ENCODE measurements at places on chromosomes 16 and 17.

DNA sequence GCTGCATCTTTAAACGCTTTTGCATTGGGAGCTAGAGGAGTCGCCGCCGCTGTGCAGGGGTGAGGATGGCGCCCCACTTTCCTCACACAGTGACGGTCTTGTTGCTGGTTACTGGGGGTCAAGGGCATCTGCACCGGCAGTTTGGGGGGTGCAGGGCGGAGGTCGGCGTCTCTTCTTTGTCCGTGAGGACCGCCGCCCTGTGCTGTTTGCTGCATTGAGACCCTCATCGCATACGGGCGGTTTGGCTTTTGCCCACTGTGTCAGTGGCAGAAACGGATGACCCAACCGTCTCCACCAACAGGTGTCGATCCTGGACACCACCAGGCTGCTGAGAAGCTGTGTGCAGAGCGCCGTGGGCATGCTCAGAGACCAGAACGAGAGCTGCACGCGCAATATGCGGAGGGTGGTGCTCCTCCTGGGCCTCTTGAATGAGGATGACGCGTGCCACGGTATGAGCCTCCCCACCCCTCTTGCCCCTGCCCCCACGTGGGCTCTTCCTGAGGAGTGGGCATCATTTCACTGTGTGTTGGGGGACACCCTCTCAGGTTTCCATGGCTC, 61.2 kb upstream of the ENDOV start:
- no peak for DNase-seq

- DNase-seq = no peak
These were observed 516 bp downstream of the SLC16A6 start for GRCh38 chr17:68290268-68290954.

DNA sequence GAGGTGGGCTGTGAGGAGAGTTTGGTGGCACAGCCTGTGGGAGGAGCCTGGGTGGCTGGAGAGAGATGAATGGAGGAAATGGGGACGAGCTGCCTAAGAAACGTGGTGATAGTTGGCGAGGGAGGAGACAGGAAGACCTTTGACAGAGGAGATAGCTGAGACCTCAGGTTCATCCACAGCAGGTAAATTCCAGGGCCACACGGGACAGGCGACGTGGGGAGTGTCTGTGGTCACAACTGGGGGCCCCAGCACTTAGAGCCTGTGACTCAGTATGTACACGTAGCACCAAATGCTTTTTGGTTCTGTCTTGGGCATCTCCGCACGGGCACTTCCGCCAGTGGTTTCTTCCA, 7.7 kb downstream of the MINK1 start:
- no peak for DNase-seq

DNA sequence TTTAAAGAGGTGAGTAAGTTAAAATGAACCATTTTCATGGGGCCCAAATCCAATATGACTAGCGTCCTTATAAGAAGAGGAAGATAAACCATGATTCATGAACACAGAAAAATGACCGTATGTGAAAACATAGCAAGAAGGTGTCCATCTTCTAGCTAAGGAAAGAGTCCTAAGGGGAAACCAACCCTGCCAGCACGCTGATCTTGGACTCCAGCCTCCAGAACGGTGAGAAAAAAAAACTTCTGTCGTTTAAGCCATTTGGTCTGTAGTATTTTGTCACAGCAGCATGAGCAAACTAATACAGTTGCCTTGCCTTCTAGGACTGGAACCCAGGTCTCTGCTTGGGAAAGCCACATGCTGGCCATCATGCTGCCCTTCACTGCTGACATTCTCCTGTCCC, 4.2 kb upstream of the TMEM132E start:
- no peak for DNase-seq

DNA sequence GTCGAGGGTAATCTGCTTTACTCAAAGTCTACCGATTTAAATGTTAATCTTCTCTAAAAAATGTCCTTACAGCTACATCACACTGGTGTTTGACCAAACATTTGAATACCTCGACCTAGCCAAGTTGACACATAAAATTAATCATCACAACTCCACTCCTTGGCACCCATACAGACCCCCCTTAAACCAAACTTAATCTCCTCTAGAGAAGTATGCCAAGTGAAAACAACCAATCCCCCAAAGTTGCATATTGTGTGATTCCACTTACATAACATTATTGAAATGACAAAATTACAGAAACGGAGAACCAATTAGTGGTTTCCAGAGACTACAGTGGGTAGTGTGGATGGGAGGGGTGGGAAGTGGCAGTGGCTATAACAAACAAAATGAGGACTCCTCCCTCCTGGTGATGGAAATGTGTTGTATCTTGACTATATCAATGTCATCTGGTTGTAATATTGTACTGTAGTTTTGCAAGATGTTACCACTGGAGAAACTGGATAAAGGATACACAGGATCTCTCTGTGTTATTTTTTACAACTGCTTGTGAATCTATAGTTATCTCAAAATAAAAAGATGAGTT, 39.4 kb downstream of the CAPNS2 start:
- DNase-seq = no peak

DNA sequence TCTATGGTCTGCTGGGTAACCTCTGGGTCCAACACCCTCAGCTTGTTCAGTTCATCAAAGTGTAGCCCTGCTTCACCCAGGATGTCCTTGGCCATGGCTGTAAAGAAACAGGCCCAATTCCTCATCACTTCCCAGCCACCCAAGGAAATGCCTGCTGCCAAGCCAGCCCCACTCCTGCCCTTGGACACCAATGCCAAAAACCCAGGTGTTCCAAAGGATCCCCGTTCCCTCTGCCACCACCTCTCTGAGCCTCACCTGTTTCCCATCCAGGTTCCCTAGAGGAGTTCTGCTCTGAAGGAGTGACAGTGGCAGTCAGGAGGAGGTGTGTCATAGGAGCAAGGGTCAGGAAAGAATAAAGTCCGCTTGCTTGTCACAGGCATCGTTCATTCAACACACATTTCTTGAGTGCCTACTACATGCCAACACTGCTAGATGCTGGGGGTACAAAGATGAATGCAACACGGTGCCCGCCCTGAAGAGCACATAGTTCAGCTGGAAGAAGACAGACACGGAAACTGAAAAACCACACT, 3.3 kb downstream of the IFT20 start:
- DNase-seq = no peak

- no peak for DNase-seq
These were observed 37.4 kb downstream of the TMEM186 start for GRCh38 chr16:8760021-8760420.

- DNase-seq = no peak
These were observed 7.3 kb upstream of the DHRS7C start for GRCh38 chr17:9798724-9799123.

DNA sequence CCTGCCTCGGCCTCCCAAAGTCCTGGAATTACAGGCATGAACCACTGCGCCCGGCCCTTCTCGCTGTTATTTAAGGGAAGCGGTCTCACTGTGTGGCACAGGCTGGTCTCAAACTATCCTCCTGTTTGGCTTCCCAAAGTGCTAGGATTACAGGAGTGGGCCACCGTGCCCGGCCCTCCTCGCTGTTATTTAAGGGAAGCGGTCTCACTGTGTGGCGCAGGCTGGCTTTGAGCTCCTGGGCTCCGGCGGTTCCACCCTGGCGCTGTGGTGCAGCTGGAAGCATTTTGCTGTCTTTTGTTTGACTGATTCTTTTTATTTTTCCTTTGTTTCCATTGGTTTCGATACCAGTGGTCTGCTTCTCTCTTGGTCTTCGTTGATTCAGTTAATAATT, 40.7 kb downstream of the FOXK2 start:
- no peak for DNase-seq

DNA sequence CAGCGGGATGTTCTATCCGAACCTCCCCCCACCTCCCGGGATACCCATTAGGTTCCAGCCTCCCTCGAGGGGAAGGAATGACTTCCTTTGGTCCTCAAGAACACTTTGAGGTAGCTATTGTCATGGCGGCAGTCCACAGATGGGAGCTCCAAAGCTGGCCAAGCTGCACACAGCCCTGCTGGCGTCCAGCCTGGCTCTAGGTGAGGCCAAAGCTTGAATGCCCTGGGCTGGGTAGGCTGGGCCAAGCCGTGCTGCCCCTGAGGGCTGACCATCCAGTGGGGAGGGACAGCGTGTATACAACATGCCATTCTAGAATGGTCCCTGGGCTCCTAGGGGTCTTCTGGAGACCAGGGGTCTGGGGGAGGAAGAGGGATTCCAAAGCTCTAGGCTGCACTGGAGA, 43.5 kb downstream of the PEMT start:
- DNase-seq = no peak

GRCh38 chr16:11619327-11619851, 32.7 kb upstream of the LITAF start:
- no peak for DNase-seq

- no peak for DNase-seq
These were observed 28.8 kb downstream of the ACTG1 start for GRCh38 chr17:81483862-81484194.

DNA sequence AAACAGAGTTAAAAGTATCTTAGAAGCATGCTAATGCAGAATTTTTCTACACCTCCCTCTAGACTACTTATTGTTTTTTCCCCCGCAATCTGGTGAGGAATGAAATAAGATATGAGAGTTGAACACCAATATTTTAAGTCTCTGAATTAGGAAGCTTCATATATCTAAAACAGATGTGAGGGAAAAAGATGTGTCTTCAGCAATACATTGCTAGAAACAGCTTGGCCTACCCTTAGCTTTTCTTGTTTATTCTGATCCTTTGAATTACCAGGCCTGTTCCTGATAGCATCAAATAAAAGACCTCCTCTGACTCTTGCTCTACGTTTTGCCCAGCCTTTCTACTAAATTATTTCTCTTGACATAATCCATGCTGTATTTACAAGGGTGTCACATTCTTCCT, 221.8 kb downstream of the CDH11 start:
- no peak for DNase-seq

GRCh38 chr16:72921106-72921505, 126.8 kb downstream of the ZFHX3 start:
- no peak for DNase-seq

GRCh38 chr17:29483503-29483902, 83.3 kb downstream of the ABHD15 start:
- DNase-seq = no peak

GRCh38 chr17:37643869-37644268, 623 bp upstream of the DDX52 start:
- no peak for DNase-seq

DNA sequence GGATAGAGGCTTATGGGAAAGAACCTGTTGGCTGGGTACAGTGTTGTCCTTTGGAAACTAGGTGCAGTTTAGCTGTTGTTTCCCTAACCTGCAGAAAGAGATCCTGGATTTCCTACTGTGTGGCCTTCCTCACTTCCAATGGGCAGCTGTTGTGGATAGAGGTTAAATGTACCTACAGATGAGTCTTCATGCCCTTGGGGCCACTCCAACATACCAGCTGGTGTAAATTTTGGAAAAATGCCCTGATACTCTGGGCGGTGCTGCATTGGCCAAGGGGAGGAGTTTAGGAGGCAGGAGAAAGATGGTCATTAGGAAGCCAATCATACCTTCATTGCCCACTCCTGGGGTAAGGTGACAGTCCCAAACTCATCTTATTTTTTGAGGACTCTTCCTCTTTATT, 70.2 kb downstream of the SNX11 start:
- DNase-seq = no peak

DNA sequence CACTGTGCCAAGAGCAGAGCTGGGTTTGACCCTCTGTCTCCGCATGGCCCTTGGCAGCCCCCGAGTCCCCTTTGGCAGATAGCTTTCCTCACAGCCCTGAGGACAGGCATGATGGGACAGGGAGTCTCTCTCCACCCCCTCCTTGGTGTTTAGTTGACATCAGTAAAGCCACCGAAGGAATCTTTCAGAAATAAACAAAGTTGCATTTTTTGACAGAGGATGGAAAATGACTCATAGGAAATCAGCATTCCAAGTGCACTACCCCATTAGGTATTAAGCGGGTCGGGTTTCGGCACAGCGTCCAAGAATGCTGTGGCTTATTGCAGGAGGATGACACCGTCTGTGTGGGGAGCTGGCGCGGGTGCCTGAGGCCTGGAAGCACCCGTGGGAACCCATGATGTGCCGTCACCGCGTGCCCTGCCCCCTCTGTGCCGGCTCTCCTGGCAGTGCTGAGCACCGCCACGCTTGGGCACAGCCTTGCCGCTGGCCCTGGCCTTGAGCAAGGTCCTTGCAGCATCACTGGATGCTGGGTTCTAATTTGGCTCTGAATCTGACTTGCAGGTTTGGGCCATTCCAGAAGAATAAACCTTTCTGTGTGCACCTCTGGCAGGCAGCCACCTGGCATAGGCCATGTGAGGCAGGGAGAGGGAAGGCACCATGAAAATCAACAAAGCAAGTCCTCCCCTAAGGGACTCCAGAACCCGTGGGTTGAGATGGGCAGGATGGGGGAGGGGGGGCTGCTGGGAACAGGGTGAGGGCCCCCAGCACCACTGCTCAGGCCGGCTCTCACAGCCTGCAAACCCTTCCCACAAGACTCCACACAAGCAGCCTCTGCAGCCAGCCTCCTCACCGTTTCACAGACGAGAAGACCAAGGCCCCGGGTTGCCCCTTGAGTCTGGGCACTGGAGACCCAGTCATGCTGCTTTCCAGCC, 50.5 kb upstream of the ZNF469 start:
- DNase-seq = no peak

DNA sequence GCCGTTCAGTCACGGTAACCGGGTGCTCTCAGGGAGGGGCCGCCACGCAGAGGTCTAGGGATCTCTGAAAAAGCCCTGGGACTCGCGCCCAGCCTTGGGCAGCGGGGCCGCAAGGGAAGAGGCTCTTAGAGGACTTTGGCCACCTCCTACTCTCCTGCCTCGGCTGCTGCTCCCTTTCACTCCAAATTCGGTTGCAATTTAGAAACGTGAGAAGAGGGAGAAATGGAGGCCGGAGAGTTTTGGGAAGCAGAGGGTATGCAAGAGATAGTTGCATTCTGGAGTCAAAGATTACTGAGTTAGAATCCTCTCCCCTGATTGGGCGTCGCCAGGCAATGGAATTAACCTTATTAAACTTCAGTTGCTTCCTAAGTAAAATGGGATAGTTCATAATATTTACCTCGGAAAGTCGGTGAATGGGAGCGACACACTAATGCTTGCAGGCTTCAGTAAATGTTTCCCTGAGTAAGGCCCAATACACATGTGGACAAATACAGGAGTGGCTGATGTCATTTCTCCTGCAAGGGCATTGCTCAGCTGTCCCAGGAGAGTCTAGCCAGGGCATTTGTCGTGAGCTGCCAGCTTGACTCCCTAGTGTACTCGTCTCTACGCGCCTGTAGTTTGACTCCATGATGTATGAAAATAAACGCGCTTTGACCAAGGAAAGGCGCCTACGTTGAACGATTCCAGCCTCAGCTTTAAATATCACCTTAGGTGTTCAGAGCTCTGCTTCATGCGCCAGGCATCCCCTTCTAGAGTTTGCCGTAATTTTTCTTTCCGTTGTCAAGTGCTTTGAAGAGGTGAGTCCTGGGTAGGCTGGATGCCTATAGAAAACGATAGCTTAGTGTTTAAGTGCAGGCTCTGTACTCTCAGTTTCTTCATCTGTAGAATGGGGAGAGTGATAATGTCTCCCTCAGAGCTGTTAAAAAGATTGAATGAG, 667 bp downstream of the OGFOD1 start:
- DNase-seq = no peak

All from activated CD8-positive, alpha-beta memory T cell treated with anti-CD3 and anti-CD28 coated beads for 48 hours (primary cell).